Activated CD8-positive, alpha-beta memory T cell treated with anti-CD3 and anti-CD28 coated beads for 4 hours (primary cell): ENCODE measurements at places on chromosomes 12 and 14.

DNA sequence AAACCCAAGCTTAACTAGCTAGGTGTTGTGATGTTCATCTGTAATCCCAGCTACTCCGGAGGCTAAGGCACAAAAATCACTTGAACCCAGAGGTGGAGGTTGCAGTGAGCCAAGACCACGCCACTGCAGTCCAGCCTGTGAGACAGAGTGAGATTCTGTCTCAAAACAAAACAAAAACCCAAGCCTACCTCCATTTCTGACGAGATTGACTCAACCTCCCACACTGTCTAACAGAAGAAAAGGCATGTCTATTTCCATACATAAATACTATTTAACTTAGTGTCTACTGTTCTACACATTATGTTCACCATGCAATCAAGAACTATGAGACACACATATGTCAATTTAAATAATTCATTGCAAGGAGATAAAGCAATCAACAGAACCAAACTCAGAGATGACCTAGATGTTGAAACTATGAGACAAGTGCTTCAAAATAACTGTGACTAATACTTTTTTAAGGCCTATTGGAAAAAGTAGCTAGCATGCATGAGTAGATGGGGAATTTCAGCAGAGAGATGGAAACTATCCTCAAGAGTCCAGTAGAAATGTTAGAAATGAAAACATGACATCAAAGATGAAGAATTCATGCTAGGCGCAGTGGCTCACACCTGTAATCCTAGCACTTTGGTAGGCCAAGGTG, 75.9 kb upstream of the DHRS4 start:
- no peak for DNase-seq

DNA sequence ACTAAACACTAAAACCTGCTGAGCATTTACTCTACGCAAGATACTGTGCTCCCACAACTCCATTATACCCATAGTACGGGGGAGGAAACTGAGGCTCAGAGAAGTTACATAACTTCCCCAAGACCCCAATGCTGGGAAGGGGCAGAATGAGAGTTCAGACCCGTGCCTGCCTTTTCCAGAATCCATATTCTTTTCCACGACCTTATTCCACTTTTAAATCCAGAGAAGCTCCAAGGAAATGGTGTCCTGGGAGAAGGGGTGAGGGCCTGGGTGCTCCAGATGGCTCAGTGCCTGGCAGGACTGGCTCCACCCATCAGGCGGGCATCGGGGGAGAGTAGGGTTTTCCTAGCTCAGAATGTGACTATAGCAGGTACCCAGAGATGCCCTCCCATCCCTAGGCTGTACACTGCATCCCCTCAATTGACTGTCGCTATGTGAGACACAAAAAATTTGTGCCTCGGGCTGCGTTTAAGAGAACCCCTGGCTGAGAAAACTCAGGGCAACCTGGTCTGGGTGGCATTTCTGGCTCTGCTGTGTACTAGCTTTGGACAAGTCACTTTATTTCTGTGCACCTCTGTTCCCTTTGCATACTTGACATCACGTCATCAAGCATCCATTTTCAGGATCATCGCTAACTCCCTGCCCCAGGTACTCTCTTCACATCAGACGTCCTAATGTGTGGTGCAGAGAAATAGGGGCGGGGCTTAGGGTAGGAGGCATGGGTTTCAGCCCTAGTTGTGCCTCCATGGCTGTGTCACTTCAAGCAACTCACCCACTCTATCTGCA, 11.6 kb upstream of the IQSEC3 start:
- DNase-seq: no peak

DNA sequence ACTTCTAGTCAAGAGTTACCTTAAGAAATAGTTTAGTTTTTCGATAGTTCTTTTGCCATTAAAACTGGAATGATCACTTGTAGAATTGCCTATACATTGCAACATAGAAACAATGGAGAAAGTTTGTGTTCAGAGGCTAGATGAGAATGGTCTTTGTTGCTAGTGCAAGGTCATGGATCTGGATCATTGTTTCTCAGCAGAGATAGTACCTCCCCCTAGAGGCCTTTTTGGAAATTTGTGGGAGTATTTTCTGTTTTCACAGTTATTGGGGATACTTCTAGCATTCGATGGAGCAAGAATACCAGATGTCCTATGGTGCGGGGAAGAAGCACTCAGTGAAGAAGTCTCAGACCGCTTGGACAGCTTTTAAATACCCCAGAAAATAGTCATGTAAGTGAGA, 138.8 kb upstream of the HMGA2 start:
- no peak for DNase-seq

- no peak for DNase-seq
Measured at GRCh38 chr12:113870035-113870434, 96.1 kb downstream of the RBM19 start.

GRCh38 chr14:65261946-65262345, 150.6 kb upstream of the FUT8 start:
- no peak for DNase-seq

DNA sequence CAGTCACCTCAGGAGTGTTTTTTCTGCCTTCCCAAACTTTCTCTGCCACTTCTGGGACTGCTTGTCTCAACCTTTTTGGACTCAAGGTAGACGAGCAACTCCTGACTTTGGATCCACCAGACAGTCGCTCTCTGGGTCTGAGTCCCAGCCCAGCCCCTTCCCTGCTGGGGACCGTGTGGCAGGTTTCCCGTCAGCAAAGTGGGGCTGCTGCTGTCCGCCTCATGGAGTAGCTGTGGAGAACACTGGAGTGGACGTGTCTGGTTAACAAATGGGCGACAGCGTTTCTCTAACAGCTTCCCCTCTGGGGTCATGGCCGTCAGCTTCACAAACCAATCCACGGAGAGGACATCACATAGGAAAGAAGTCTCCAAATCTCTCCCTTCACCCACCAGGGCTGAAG, 54.8 kb downstream of the KCTD10 start:
- DNase-seq: no peak

DNA sequence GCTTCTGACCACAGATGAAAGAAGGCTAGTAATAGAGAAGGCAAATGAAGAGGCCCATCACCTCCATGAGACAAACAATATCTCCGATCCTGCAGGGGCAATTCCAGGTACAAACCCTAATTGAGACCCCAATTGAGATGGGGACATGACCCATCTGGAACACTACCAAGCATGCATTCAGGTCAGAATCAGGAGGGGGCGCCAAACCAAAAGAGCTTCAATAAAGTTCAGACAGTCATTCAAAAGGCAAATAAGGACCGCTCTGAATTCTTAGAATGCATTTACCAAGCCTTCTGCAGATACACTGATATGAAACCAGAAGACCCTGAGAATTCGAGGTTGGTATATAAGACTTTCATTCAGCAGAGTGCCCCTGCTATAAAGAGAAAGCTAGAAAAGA, 10.2 kb upstream of the EDDM3B start:
- no peak for DNase-seq

DNA sequence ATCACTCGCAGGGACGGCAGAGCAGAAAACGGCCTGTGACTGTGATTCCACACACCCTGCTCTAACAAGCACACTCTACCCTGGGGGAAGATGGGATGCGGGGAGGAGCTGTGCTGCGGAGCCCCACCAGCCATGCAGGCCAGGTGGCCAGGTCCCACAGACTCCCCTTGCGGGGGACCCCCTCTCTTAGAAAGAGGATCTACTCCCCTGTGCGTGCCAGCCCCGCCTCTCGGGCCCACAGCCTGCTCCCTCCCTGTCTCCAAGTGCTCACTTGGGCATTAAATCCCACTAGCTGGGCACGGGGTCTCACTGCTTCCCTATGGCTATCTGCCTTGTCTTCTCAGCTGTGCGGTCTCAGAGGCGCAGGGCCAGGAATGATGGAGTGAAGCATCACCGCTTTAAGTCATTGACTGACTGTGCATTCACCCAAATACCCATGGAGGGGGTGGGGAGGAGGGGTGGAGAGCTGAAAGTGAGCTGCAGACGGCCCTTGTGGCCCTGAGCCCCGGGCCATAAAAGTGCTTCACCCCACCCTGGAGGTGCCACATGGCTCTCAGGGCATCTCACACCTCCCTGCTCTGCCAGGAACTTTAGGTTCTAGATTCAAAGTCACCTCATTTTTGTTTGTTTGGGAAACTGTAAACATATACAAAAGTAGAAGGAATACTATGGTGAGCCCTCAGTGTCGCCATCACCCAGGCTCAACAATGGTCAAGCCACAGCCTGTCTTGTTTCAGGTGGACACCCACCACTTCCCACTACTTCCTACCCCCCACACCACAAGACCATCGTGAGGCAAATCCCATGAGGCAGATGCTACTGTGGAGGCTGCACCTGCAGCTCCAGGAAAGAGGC, 9.4 kb downstream of the STX2 start:
- DNase-seq: no peak

DNA sequence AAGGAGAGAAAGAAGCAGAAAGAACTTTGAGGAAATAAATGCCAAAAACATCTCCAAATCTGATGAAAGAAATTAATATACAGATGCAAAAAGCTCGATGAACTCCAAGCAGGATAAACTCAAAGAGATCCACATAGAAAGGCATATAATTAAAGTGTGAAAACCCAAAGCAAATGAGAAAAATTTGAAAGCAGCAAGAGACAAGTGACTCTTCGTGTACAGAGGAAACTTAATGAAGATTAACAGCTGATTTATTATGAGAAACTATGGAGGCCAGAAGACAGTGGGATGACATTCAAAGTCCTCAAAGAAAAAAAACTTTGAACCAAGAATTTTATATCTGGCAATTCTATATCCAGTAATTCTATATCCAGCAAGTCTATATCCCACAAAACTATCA, 163.0 kb upstream of the TMCC3 start:
- DNase-seq: no peak

GRCh38 chr14:99682809-99683618, 1.1 kb upstream of the CYP46A1 start:
- peak; percentile 63 for DNase-seq

- DNase-seq: no peak
Measured at GRCh38 chr14:19878029-19878642, 3.2 kb downstream of the OR4K2 start.

DNA sequence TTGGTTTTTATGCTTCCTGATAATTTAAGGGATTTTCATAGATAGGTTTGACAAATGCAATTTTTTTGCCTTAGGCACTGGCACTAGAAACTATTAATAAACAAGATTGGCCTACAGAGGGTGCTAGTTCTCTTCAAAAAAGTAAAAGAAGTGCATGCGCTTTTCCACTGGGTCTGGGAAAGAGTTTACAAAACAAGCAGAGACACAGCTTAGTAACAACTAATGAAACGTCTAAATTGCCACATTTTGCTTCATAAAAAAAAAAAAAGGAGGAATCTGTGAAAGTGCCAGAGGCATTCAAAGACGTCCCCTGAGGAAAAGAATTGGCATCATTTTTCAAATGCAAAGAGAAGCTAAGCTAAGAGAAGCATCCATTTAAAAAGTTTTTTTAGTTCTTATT, 58.3 kb upstream of the EEA1 start:
- no peak for DNase-seq

GRCh38 chr14:105204206-105204930, 23.3 kb upstream of the NUDT14 start:
- DNase-seq: no peak

DNA sequence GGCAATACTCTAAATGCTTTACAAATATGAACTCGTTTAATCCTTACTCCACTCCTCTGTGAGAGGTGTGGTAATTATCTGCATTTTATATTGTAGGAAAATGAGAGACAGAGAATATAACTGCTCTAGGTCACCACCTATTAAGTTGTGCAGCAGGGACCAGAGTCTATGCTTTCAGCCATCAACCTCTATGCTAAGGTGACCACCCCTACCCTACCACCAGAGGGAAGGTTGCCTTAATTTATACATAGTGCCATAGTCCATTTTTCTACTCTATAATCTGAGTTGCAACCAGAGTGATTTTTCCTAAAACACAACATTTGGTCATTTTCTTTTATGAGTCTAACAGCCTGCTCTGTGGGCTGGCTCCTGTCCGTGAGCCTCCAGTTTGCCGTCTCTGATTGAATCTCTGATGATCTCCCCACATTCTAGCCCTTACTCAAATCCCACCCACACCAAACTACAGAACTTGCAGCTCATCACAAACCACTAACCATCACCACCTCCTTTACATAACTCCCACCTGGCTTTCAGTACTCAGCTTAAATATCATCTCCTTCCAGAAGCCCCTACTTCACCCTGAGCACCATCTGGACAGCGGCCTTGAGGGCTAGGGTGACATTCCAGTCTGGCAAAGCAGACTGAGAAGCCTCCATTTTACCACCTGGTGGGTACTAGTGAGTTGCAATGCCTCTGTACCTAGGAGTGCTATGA, 126.6 kb downstream of the PPM1H start:
- no peak for DNase-seq

GRCh38 chr14:80491131-80491530, 279.8 kb upstream of the DIO2 start:
- no peak for DNase-seq

- DNase-seq: no peak
Measured at GRCh38 chr12:12960639-12961209, 8.8 kb upstream of the GPRC5D start.

- DNase-seq: no peak
Measured at GRCh38 chr12:101750152-101750551, 10.9 kb upstream of the SYCP3 start.

- no peak for DNase-seq
Measured at GRCh38 chr14:99951085-99951484, 114.1 kb upstream of the EVL start.

GRCh38 chr12:4710113-4710512, 10.1 kb upstream of the GALNT8 start:
- DNase-seq: no peak

GRCh38 chr12:24328261-24328660, 378.8 kb upstream of the SOX5 start:
- no peak for DNase-seq

- DNase-seq: no peak
Measured at GRCh38 chr12:90126125-90126524, 417.5 kb upstream of the ATP2B1 start.

DNA sequence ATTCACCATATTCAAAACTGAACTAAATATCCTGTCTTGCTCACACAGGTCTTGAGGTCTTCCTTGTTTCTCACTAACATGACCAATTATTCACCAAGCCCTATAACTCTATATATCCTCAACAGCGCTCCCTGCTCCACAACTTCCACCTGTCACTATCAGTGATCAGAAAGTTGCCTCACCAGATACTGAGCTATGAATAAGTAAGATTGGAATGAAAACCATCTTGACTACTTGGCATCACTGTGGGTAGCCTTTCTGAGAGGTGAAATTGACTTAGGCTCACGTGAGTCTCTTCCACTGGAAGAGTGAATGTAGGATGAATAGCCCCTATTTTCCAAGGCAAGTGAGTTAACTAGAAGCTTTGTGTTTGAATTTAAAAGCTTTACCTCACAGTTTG, 167.1 kb downstream of the PIK3C2G start:
- DNase-seq: no peak

- DNase-seq: no peak
Measured at GRCh38 chr12:28032811-28033537, 60.4 kb upstream of the PTHLH start.

GRCh38 chr12:54701940-54702592, 53.9 kb upstream of the DCD start:
- no peak for DNase-seq

- DNase-seq: no peak
Measured at GRCh38 chr14:39243831-39244230, 10.1 kb downstream of the MIA2 start.

DNA sequence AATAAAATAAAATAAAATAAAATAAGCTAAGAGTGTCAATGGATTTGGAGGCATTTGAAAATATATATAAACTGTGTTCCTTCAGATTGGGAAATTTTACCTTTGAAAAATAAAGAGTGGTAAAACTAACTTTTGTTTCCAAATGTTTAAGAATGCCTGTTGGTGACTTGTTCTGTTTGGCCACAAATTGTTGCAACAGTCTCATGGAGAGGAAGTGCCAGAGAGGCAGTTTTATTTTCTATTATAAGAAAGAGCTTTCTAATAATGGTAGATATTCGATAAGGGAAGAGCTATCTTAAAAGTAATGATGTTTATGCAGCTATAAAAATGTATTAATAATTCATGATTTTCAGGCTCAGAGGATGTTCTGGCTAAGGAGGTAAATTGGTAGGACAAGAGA, 68.8 kb upstream of the MDGA2 start:
- no peak for DNase-seq
